ENCODE measurements at places on chromosomes 16 and 17.

DNA sequence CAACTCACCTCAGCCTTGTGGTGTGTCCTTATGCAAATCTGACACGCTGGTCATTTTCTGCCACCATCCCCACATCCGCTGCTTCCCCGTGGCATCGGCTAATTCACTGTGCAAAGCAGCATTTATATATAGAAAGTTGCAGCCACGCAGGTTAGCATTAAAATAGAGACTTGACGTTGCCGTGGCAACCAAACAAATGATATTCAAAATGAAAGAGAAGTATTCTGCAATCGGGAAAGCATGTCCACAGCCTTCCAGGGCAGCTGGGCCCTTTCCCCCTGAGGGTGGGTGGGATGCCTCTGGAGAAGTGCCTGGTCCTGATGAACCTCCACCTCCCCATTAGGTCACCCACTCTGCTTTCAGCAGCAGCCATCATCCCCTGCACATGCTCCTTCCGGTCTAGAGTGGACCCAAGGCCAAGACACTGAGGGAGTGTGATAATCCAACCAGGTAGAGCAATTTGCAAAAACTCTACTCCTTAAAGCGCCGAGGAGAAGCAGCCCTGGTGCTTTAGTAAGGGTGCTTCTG, 138.7 kb downstream of the GAS7 start:
- DNase-seq = no peak

- no peak for DNase-seq
These were observed 53.9 kb upstream of the TMC5 start for GRCh38 chr16:19363740-19364139.

DNA sequence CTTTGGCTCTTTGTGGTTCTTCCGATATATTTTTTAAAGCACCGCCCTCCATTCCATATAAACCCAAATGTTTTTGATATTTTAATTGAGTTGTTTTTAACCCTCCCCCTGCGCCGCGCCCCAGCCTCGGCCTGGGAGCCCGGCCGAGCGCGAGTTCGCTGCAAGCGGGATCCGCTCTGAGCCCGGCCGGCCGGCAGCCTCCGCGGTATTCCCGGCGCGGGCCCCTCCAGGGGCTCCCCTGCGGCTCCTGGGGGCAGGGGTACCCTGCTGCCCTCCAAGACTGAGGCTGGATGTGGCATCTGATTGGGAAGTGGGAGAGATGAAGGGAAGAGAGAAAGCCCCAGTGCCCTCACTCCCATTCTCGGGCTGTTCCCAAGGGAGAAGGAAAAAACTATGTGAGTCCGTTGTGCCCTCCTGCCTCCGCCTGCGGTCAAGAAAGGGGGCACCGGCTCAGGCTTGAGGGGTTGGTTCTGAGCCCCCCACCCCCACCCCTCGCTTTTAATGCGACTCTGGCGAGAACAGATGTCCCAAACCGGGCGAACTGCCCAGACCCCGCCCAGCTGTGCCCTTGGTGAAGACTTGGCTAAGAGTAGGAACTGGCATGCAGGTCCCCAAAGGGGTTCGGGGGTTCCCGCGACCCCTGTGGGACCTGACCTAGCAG, 8.6 kb downstream of the NEUROD2 start:
- DNase-seq = no peak

- no peak for DNase-seq
These were observed 142.1 kb downstream of the HS3ST3B1 start for GRCh38 chr17:14442798-14443528.

DNA sequence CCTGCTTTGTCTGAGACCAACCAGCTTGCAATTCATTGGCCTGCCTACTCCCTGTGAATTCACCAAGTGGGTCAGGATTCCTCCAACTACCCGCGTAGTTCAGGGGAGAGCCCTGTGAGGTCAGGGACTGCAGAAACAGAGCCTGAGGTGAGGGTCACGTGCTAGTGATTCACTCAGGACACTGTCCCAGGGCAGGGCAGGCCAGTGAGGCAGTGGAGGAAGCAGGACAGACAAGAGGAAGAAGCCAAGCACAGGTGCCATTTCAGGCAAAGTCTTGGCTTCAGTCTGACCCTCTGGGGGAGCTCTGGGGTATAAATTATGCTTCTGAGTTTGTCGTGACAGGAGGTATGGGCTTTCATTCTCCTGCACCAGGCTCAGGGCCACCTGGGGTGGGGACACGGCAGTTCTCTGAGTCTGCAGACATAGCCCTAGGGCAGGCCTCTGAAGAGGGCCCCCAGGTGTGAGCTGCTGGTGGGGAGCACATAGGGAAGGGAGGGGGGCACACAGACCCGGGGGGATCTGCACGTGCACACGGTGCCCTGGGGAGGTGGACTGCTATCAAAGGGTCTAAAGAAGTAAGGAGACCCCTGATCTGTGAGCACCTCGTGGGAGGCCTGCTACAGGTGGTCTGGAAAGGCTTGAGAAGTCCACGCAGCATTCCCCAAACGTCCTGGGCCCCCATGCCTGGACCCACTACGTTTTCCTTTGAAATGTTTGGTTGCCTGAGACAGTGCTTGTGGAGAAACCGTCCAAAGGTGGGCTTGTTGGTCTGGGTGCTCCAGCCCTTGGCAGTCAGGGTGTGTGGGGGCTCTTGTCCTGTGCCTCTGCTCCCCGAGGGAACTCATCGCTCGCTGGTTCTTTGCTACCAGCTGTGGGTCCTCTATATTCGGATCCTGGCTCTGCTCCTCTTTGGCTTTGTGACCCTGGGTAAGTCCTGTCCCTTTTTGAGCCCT, 46.4 kb downstream of the NKD1 start:
- peak; percentile 33 for DNase-seq

GRCh38 chr16:87483481-87483880, 9.3 kb downstream of the ZCCHC14 start:
- DNase-seq = no peak

GRCh38 chr17:44069974-44070454, 521 bp upstream of the G6PC3 start:
- peak; percentile 13 for DNase-seq

DNA sequence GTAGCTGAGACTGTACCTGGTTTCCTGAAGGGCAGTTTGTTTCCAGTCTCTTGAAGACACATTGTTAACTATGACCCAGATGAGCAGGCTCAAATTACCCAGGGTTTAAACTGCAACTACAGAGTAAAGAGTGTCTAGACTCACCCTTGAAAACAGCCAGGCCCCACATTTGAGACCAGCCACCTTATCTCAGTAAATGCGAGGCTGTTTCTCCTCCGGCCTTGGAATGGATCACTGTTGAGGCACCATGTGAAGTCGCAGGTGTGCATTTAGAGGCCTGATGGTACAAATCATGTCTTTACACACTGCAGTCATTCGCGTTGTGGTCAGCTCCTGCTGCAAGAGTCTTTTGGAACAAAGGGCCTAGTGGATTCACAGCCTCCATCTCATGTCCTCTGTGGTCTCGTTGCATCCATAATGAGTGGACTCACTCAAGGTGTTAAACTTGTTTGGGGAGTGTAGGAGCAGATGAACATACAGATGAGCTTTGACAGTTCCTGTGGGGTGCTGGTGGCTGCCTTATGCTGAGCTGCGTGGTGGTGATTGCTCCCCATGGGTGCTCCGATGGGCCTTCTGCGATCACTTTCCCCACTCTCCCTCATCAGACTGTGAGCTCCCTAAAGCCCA, 18.5 kb upstream of the N4BP1 start:
- DNase-seq = no peak

DNA sequence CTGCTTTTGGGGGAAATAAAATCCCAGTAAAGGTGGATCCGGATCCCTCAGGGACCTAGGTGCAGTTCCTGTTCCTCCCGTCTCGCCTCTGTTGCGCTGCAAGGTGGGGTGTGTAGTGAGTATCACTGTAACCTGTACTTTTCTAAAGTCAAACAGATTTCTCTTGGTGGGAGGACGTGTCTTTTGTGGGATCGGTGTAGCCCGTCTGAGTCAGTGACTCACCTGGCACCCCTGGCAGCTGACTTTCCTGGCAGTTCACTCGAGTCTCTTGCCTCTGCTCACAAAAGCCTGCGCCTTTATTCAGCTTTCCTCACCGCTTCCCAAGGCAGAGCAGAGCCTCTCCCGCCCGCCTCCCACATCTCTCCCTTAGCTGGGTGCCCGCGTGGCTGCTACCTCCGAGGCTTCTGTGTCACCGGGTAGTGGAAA, 85.7 kb downstream of the CMIP start:
- peak; percentile 44 for DNase-seq

- no peak for DNase-seq
These were observed 882 bp upstream of the ATP6V0C start for GRCh38 chr16:2512735-2513404.

DNA sequence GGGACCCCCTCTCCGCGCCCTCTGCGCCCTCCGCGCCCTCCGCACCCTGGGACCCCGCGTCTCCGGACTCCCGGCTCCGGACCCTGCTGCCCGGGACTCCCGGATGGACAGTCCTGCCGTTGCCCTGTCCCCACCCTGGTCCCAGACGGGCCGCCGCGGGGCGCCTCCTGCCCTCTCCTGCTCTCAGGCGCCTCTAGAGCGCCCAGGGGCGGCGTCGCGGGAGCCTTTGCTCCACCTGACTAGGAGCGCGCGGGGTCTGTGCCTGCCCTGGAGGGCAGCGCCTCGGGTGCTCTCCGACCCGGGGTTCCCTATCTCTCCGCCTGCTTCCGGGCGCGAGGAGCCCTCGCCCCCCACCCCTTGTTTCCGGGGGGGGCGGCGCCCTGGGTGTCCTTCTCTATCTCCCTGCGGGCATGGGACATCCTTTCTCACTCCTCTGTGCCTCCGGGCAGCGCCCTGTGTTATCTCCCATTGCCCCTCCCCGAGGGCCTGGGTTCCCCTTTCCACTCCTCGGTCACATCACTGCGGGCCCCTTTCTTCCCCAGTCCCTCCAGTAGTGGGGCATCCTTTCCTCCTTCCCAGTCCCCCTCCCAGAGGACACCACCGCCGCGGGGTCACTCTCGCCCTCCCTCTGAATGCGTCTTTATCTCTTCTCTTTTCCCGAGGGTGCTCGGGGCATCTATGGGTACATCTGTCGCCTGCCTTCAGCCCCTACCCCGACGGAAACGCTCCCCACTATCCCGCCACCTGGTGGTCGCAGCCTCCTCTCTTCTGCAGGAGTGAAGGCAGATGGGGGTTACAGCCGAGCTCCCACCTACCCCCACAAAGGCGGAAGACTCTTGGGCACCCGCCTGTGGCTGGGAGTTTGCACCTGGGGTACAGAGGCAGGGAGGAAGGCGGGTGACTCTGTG, 875 bp downstream of the PRKCB start:
- DNase-seq = no peak

GRCh38 chr17:13337151-13337550, 264.6 kb downstream of the HS3ST3A1 start:
- no peak for DNase-seq

DNA sequence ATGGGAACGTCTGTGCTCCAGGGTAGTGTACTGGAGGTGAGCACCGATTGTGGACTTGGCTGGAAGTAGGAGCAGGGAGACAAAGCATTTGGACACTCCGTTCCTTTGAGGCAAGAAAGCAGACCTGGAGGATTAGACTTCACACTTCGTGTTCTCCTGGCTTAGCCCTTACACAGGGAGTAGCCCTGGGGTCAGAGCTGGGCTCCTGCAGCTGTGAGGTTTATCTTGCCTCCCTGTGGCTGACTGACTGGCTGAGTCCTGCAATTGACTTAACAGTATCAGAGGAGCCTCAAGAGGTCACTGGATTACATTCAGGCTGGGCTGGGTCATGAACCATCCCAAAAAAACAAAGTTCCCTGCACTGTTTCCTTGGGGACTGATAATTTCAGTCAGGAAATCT, 37.1 kb downstream of the MPRIP start:
- DNase-seq = no peak

- no peak for DNase-seq
These were observed 97.1 kb upstream of the MYOCD start for GRCh38 chr17:12568358-12569251.

- no peak for DNase-seq
These were observed 763 bp downstream of the ZKSCAN2 start for GRCh38 chr16:25256695-25257469.

DNA sequence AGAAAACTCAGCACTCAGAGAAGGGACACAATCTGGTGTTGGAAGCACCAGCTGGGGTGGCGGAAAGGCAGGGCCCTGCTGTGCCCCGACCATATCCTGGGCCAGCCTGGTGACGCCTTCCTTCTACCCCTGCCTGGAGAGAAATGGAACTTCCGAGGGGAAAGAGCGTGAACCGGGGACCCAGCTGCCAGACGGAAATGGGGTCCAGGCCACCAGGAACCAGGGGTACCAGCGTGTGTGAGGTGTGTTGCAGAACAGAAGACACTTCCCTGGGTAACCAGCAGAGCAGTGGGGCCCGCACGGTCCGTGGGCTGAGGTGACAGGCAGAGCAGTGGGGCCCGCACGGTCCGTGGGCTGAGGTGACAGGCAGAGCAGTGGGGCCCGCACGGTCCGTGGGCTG, 6.8 kb downstream of the RAB40B start:
- no peak for DNase-seq

DNA sequence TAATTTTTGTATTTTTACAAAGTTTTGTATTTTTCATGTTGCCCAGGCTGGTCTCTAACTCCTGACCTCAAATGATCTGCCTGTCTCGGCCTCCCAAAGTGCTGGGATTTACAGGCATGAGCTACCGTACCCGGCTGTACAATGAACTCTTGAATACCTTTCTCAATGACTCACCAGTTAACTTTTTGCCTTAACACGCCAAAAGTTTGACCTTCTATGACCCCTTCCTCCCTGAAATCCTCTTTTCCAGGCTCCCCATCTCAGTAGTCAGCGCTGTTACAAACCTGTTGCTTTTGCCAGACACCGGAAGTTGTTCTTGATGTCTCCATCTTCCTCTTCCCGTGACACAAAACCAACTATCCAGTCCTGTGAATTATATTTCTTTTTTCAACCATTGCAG, 158.1 kb upstream of the ASIC2 start:
- DNase-seq = peak; percentile 67

- DNase-seq = no peak
These were observed 394.8 kb downstream of the SLC39A11 start for GRCh38 chr17:72697602-72698146.

DNA sequence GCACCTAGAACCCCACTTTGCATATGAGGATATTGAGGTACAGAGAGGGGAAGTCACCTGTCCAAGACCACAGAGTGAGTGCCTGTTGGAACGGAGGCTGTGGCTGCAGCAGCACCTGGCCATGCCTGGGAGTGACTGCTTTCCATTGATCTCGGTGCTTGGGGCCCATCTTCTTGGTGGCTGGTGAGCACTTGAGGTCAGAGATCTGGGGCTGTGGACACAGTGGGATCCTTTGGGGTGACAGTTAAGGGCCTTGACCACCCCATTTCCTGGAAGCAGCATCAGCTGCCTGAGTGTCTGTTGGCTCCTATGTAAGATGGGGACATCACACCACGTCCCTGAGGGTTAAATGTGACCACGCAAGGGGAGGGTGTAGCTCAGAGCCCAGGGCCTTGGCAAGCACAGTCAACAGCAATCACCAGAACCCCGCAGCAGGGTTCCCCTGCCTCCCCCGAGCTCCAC, 111.7 kb downstream of the IRF8 start:
- DNase-seq = no peak

GRCh38 chr16:69554495-69554894, 11.3 kb upstream of the NFAT5 start:
- no peak for DNase-seq

GRCh38 chr17:32558326-32558955, 71.6 kb downstream of the CDK5R1 start:
- no peak for DNase-seq
